Hematopoietic multipotent progenitor cell treated with erythropoietin and hydrocortisone succinate and interleukin-3 and kit ligand, for 17 days (in vitro differentiated cells): ENCODE measurements at places on chromosomes 2 and 18.

DNA sequence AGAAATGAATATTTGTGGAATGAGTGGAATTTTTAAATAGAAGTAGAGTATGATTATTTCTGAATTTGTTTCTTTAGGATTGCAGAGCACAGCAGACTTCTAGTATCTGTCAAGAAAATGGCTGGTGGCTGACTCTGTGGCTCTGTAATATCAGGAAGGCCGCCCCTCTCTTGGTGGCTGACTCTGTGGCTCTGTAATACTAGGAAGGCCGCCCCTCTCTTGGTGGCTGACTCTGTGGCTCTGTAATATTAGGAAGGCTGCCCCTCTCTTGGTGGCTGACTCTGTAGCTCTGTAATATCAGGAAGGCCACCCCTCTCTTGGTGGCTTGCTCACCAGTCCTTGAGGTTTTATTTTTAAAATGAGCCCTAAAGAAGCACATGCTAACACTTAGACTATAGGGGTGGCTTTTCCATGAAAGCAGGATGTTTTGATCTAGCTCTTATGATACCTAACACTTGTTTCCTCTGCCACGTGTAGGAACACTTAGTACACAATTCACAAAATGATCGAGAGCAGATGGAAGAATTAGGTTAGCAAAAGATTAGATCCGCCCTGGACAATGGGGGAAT, 85.1 kb upstream of the TTC39C start:
- DNase-seq = no peak

DNA sequence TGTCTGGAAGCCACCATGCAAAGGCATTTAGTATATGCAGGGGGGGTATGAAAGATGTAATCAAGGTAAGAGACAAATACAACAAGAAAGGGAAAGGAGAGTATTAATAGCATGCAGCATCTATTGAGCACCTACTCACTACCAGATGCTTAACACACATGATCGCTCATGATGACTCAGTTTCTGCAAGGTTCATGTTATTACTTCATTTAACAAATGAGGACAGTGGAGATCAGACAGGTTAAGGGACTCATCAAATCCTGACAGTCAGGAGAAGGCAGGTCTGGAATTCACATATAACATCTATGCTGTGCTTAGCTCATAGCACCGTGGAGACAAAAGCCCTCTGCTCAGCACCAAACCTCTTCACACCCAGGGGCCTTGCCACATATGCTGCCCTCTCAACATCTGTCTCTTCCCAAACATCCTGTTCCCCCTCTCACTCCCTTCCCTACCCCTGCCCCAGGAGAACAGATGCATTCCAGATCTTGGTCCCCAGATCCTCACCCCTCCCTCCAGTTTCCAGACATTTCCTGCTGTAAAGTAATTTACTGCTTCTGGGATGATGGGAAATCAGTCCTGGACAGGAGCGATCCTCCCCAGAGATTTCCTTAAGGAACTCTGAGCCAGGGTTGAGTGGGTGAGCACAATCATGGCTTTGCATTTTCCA, 155.3 kb downstream of the ANTXR1 start:
- DNase-seq = no peak

DNA sequence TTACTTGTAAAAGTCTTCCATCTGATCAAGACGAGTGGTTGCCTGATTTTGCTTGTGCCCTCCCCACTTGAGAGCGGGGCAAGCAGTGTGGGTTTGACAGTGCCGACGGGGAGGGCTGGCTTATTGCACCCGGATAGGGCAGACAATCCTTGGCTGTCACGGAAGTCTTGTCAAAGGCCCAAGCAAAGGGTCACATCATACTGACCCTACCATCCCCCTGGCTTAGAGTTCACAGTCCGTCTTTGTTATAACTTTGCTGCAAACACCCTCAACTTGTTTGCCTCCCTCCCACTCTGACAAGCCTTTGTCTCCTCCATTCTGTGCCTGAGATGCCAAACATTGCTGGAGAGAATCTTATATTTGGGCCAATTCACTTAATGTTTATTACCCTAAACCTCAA, 165.9 kb upstream of the MSH6 start:
- DNase-seq = no peak

GRCh38 chr2:118807668-118808428, 39.6 kb downstream of the EN1 start:
- DNase-seq = no peak

GRCh38 chr2:196316050-196316430, 144.7 kb upstream of the STK17B start:
- no peak for DNase-seq

DNA sequence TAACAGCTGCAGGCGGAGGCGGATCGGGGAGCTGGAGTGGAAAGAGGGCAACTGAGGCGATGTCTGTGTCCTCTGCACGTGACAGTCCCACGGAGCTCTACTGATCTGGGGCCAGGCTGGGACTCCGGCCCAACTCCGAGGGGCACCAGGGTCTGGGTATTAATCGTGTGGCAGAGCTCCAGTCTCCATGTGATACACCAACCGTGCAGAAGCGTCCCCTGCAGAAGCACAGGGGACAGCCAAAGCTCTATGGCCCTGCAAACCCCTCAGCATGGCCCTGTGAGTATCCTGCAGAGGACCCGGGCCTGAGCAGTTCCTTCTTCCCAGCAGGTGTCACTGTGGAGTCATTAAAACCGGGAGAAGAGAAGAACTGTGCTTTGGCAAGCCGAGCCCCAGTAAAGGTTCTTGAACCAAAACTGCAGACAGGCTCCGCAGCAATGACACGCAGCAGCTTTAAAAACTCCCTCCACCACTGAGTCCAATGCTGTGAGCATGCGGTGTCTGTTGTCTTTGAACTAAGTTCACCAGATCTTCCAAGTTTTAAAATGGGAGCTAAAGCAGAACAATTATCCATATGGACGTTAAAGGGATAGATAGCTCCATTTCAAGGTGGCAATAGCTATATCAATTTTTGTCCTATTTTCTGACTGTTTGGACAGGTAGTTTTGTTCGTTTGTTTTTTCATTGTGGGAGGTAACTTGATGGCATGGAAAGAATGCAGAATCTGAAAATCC, 79.4 kb downstream of the TMEM182 start:
- DNase-seq = no peak

GRCh38 chr18:21914739-21915319, 174.2 kb downstream of the MIB1 start:
- DNase-seq = no peak

DNA sequence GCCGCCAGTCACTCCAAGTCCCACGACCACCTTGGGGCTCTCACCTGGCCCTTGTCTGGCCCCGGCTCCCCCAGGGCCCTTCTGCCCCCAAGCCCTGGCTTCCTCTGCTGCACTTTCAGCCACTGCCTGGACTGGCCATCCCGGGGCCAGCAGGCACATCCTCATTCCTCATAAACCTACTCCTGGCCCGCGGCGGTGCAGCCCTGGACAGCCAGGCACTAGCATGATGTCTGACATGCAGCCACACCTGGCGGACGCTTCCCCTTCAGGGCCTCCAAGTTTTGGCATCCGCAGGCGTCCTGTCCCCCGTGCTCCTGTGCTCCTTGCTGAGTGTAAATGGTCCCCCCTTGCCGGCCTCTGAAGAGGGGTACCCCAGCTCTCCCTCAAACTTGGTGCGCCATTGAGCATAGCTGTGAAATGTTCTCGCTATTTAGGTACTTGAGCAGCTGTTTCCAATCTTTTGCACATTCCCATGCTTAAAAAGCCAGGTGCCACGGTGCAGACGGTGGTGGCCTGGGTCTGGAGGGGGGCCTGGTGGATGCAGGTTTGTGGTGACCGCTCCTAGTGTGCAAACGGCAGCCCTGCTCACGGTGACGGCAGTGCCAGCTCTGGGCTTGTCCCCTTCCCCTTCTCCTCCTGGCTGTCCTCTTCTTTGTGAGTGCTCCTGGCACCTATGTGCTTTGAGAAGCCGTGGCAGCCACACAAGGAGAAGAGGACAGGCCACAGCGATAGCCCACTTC, 123.8 kb downstream of the MBP start:
- no peak for DNase-seq

DNA sequence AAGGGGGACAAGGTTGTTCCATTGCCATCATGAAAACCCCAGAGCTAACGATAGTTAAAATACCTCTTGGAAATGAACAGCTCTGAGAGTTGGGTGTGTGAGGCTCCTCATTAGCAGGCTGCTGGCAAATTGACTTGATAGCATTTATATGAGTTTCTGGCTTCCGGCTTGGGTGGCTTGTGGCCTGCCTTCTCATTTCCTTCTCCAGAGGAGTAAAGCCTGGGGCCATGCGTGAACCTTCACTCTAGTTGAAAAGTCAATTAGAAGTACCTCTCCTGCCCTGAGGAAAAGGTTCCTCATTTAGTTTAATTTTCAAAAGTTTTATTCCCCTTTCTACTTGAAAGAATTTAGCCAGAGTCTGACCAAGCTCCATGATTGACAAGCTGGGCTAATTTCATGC, 67.1 kb downstream of the MGAT5 start:
- no peak for DNase-seq

DNA sequence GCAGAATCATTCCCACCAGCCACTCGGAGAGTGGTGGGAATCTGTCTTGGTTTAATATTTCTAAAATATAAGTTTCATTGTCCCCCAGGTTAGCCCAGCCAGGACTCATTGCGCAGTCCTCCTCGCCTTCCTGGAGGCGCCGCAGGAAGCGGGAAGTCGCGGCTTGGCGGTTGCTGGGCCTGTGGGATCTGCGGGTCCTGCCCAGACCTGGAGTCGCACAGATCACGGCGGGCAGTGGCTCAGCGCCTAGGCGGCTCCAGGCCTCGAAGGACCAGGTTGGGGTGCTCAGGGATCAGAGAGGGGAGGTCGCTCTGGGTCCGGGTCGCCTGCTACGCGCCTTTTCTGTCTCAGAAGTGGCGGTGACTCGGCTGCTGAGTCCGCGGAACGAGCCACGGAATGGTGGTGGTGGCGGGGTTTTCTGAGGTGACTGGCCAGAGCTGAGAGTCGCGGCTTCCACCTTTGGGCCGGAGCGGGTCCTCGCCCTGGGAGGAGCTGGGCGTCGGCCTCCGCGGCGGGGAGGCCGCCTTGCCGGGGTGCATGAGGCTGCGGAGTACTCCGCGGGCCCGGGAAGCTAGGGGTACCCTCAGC, 2.6 kb downstream of the HOXD3 start:
- no peak for DNase-seq

GRCh38 chr18:46555724-46556123, 101.3 kb downstream of the LOXHD1 start:
- no peak for DNase-seq

DNA sequence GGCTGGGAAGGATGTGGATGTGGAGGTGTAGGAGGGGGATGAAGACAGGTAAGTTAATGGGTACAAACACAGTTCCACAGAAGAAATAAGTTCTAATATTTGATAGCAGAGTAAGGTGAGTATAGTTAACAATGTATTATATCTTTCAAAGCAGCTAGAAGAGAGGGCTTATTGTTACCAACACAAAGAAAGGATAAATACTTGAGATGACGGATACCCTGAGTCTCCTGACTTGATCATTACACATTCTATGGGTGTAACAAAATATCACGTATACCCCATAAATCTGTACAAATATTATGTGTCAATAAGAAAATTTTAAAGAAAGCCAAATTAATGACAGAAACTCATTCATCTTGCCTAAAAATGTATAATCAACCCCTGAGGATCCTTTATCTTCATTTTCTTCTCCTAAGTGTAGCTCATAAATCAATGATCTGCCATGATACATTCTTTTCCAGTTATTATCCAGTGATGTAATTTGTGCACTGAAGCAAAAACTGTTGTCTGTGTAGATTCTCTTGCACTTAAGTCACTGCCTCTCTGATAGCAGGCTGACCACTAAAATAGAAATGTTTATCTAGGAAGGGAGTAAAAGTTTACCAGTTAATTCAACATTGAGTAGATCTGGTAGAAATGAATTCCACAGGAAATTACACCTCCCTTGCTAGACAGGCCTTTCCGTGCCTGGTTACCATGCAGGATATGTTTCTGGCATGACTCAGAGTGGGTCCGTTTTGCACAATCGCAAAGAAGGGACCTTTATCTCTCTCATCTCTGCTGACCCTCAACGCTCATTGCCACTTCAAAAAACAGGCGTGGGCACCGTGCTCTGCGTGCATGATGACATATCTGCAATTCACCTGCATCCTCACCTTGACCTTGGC, 249.7 kb upstream of the NCKAP5 start:
- DNase-seq = no peak

- no peak for DNase-seq
These were observed 1023.2 kb upstream of the ZEB2 start for GRCh38 chr2:145543155-145543554.

- no peak for DNase-seq
These were observed 21.3 kb downstream of the PSME4 start for GRCh38 chr2:53949457-53949856.

GRCh38 chr2:191266201-191266600, 21.0 kb downstream of the MYO1B start:
- DNase-seq = no peak

DNA sequence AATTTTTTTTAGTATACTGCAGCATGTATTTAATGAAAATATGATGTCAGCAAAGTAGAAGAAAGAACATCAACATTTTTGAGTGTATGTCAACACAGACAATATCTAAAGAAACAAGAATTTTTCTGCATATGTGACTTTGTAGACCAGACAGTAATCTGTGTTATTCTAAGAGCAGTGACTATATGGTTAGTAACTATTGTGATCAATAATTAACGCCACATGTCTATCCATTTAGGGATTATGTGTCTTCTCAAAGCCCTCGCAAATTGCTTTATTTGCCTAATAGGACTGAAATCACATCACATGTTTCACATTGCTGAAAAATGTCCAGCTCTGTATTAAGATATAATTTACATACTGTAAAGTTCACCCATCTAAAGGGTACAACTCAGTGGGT, 107.8 kb downstream of the GFPT1 start:
- DNase-seq = no peak

GRCh38 chr18:12315911-12316310, 7.9 kb downstream of the TUBB6 start:
- DNase-seq = peak; percentile 92

- DNase-seq = no peak
These were observed 82.2 kb downstream of the CHRNA1 start for GRCh38 chr2:174682007-174682577.

DNA sequence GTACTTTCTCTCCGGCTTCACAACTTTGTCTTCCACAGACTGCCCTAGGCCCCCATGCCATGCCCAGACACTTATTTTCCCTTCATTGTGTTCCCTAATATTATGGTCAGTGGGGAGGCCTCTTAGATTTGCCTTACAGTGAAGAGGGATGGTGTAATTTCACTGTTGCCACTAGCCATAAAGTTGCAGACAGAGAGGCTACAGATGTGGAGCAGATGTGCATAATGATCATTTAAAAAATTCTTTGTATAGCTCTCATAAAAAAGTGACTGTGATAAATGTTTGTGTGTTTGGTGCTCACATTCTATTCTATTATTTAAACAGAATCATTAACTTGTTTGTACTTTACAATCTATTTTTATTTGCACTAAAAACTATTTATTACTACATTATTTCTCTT, 67.5 kb upstream of the FN1 start:
- no peak for DNase-seq
